ENCODE measurements at places on chromosomes 1 and 21.
A peak's percentile ranks its signal among the peaks of the same experiment; 100 is the strongest.

DNA sequence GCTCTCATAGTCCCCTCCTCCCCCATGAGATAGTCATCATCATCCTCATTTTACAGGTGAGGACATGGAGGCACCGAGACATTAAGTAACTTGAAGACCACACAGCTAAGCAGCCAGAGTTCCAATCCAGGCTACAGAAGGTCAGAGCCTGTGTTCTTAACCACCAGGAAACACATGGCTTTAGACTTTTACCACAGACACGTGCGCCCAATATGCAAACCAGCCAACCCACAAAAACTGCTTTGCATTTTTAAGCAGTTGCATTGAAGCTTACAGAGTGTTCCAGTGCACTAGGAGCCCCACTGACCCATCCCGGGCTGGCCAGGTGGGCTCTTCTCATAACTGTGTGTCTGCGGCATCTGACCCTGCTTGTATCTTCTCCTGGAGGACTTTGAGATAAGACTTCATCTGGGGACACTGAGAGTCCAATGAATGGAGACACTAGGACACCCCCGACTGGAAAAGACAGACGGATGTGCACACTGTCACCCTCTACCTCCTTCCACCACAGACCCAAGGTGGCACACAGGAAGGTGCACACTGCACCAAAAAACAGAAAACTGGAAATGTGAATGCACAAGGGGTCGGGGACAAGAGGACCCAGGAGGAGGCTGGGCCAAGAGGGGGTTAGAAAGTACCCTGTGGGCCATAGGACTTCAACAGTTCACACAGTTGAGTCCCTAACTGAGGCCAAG lies 56.4 kb downstream of the ETS2 start:
- no peak for DNase-seq

DNA sequence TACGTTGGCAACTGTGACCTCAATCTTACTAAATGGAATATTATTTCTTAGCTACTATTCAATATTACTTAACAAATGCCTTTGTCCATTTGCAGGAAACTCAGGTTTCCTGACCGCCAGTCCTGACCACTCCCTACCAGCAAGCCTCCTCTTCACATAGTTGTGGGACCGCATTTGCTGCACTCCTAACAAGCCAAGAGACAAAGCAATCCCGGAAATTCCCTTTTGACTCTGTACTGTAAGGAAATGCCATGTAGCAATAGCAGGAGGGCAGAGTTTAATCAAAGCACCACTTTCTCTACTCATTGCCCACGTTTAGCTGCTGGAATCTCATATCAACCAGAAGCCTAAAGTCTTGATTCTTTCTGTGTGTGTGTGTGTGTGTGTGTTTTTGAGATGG lies 28.1 kb upstream of the ACBD6 start:
- DNase-seq, result no peak

DNA sequence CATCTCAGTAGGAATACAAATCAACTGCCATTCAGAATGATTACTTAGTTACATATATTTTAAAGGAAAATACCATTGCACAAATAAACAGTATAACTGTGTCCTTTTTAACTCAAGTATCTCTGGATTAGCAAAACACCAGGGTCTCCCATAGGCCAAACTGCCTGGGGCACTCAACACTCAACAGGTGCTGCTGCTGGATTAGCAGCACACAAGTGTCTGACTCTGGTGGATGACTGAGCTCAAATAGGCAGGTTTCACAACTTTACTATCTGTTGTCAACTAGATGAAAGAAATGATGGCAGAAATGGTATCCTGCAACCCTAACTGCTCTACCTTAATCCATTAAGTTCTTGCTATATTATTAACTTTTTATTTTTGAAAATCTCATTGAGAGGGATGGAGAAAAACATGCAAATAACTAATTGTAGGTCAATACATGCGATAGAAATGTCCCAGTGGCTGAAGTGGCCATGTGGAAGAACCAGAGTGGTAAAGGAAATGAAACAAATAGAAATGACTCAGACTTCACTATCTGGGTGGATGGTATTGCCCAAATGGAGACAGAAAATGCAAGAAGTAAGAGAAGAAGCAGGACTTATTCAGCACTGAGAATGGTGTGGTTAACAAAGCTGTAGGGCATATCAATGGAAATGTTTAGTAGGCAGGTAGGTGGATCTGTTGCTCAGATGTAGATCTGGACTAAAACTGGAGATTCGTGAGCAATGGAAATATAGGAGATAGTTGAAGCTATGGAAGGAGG lies 90.8 kb upstream of the CCDC190 start:
- no peak for DNase-seq

GRCh38 chr1:34156739-34157138 lies 8.3 kb downstream of the CSMD2 start:
- no peak for DNase-seq

DNA sequence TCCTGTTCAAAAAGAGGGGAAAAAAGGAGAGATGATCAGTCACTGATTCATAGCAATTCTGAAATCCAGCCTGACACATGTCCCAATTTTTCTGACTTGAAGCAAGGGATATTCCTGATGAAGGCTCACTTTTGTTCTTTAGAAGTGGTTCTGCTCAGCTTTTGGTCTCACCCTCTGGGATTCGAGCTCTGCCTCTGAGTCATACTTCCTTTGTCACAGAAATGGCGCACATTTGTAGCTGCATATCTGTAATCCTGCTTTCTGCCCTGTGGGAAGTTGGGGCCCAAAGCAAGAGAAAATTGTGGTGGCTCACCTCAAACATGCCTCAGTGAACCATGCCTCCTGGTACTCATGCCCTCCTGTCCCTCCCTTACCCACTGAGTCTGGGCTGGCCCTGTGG lies 22.3 kb upstream of the FAM78B start:
- no peak for DNase-seq

DNA sequence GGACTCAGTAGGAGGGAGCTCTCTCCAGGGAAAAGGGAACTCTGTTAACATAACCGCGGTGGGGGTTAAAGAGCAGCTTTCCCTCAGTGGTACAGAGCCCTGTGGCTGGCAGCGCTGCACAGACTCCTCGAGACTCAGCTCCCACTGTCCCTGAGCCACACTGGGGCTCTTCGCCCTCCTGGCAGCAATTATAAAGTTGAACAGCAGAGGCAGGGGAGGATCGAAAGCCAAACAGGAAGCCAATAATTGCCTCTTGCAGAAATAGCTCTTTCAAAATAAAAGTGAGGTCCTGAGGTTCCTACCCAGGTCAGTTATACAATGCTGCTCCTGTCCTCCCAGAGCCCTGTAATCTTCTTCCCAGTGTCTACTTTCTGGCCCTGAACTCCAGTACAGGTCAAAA lies 77.0 kb downstream of the FAM78B start:
- no peak for DNase-seq

DNA sequence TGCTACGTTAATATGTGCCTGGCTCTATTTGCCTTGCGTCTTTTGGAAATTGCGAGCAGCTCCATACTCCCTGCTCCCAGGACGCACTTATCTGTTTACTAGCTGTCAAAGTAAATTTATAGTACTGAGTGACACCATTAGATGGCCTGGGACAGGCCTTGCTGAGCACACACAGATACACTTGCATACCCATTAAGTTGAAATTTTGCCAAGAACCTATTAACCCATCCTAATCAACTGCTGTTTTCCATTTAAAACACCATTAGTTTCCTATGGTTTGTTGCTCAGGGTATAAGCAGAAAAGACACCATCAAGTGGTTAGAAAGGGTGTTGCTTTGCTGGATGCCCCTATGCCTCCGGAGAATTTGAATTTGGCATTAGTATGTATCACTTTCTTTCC lies 187.3 kb downstream of the SLC44A5 start:
- DNase-seq, result no peak

DNA sequence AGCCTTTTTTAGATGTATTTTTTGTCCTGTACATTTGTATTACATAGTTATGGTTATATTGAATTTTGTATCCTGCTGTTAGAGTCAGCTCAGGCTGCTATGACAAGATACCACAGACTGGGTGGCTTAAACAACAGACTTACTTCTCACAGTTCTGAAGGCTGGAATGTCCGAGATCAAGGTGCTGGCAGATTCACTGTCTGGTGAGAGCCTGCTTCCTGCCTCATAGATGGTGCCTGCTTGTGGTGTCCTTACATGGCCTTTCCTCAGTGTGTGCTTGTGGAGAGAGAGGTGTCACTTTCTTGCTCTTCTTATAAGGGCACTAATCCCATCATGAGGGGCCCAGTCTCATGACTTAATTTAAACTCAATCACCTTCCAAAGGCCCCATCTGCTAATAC lies 23.1 kb upstream of the MYSM1 start:
- DNase-seq, result no peak

DNA sequence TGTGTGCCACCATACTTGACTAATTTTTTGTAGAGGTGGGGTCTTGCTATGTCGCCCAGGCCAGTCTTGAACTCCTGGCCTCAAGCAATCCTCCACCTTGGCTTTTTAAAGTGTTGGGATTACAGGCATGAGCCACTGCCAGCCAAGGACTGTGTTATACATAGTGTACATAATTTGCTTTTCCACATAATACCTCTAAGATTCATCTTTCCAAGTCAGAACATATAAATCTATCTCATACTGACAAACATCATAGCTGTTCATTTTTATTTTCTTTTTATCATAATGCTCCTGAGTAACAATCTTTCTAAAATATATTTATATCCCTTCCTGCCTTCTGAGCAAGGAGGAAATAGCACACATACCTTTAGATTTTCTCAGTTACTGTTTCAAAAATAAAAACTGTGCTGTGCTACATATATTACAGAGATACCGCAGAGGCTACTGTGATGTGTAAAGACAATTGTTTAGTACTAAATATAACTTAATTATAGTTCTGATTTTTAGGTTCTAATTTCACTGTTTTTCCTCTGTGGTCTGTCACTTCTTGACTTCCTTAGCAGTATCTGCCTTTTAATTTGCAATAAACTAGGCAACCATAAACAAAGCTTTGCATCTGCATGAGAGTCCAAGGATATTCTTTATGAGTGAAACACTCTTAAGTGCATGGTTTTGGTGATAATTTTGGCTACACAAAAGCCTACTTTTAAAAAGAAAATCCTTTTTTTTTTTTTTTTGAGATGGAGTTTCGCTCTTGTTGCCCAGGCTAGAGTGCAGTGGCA lies 59.3 kb downstream of the EYA3 start:
- DNase-seq, result no peak

GRCh38 chr1:223654083-223654482 lies 11.4 kb downstream of the CAPN8 start:
- DNase-seq, result no peak

- DNase-seq, result no peak
Observed at GRCh38 chr1:49630156-49630555, 393.6 kb downstream of the AGBL4 start.

GRCh38 chr1:90175490-90176167 lies 180.7 kb downstream of the ZNF326 start:
- no peak for DNase-seq

DNA sequence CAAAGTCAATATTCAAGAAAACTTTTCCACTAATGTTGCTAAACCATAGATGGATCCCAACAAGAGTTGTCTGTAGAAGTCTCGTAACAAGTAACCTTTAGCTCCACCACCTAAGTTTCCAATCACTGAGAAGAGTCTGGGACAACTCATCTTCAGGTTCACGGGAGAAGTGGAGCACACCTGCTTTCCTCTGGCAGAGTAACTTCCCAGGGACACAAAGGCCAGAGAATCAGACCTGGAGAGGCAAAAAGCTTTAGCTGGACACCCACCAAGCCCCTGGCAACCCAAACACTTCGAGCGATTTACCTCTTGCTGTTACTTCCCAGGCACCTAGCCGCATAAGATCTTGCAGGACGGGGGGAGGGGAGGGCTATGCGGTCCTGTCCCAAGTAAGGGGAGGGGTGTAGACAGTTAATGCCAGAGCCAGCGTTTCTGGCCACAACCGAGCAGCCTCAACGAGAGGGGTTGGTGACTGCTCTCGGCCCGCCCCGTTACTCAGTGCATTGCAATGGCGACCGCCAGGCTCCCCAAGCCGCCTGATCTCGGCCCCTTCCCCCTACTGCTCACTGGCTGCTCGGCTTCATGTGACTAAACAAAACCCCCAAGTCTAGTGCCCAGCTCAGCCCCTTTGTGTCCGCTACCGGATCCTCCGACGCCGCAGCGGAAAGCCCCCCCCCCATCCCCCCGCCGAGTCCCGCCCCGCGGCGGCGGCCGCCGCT lies 709 bp downstream of the ZNF644 start:
- DNase-seq, result peak; percentile 77

DNA sequence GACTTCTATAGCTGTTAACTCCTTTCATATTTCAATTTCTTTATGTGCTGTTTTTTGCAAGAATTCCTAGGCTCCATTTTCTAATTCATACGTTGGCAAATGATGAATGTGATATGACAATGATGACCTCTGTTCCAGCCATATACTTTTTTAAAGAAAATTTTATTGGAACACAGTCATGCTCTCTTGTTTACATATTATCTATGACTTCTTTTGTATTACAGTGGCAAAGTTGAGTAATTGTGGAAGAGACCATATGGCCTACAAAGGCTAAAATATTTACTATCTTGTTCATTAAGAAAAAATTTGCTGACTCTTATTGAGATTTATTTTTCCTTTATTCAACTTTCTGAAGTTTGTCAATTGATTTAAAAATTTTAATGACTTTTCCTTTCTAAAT lies 7.1 kb downstream of the IFI44L start:
- no peak for DNase-seq

DNA sequence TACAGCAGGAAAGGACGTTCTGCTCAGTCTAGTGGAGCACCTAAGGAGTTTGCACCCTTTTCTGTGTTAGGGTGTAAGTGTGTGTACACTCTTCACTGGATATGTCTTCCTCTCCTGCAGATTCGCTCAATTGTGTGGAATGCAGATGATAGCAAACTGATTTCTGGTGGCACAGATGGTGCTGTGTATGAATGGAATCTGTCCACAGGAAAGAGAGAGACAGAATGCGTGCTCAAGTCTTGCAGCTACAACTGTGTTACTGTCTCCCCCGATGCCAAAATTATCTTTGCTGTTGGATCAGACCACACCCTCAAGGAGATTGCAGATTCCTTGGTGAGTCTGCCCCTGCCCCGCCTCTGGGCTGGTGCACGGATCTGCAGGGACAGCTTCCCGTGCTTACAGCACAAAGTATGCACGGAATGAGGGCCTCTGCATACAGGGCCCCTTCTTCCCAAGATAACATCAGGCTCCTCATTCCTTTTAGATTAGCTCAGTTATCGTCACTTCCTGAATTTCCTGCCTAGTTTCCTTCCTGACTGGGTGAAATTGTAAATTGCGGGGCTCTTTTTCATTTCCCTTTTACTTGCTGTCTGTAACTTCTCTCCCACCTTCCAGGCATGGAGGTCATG lies 34.6 kb downstream of the CFAP57 start:
- DNase-seq, result no peak

GRCh38 chr1:17510138-17510537 lies 29.4 kb upstream of the ARHGEF10L start:
- no peak for DNase-seq

All from activated CD4-positive, alpha-beta T cell treated with anti-CD3 and anti-CD28 coated beads, Interleukin-2, amount 10 ng/mL, durations not matched to agents 7 days and 5 days (primary cell).